ENCODE measurements at places on chromosomes 2 and 18. TPM values are rescaled to one million over a fixed set of nuclear protein-coding genes. Genes with fewer than 3 reads are reported as not detected.

DNA sequence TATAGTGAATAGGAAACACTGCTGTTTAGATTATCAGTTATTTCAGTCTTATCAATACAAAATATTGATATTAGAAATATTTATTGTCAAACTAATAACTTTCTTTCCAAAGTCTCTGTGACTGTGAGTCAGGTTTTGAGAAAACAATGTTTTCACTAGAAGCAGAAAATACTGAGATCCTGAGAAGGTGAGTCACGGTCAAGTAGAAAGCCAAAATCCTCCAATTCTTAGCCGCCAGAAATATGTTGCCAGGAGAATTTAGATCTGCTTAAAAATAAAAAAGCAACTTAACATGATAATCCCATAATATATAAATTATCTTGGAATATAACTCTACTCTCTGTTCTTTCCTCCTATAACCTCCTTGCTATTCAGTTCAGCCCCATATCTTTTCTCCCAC is 181.9 kb upstream of the NRXN1 start:
- H3K4me3 ChIP-seq = no peak overlapping the region
- no peak overlapping the region for H3K27ac ChIP-seq
- no peaks in the 10 kb centered on the region for H3K36me3 ChIP-seq
- no peaks in the 10 kb centered on the region for H3K27me3 ChIP-seq
- no peaks in the 10 kb centered on the region for H3K4me1 ChIP-seq

DNA sequence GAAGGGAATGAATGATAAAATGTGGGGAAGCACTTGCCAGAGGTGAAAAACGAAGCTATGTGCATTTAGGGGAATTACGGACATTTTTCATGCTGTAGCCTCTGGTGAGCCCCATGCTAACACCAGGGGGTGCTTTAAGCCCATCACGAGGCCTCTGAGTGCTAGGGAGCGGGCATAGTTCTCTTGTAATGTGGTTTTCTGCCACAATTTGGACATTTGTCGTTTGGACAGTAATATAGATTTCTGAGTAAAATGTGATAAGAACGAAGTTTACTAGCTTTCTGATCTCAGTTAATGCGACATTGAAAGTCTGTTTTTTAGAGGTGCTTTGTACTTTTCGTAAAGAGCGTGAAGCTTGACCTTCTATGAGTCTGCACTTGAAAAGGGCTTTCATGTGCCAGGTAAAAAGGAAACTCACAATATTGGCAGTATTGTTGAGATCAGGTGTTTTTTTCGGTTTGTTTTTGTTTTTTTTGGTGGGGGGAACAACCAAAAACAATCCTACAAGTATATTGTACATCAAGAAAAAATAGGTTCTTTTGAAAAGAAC is 50.6 kb downstream of the TRAF3IP1 start:
- DNase-seq = peak; percentile 62
- H3K36me3 ChIP-seq = no peaks in the 10 kb centered on the region
- H3K4me3 ChIP-seq = no peak overlapping the region

GRCh38 chr2:151120011-151120410 is 141.7 kb downstream of the RBM43 start:
- no peak overlapping the region for H3K27ac ChIP-seq
- no peak overlapping the region for H3K4me3 ChIP-seq
- no peaks in the 10 kb centered on the region for H3K36me3 ChIP-seq
- no peaks in the 10 kb centered on the region for H3K4me1 ChIP-seq

The UPP2 gene
- not detected for total RNA-seq

The KIF1A gene
- not detected for total RNA-seq

The MC4R gene
- not detected for total RNA-seq

DNA sequence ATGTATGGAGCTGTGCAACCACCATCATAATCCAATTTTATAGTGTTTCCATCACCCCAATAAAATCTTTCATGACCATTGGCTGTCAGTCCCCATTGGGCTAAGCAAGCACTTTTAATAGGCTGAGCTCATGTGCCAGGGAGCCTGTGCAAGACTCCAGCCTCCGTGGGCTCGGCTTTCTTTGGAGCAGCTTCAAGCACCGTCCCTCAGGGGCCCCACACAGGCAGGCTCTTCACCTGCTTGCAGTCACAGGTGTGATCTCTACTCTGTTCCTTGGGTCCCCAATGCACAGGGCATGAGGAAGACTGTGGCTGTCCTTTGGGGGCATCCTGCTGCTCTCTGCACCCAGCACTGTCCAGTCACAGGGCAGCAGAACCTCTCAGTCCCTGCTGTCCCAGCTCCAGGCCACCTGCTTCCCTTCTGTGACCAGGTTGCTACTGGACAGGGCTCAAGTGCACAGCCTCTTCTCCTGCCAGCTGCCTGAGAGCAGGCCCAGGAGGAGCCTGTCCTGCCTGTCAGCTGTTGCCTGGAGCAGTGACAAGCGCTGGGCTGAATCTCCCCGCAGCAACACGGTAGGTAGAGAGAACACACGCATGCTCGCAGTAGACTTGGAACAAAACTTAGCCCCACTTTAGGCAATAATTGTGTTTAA is 40.7 kb upstream of the TMEM131 start:
- no peaks in the 10 kb centered on the region for H3K4me1 ChIP-seq
- no peaks in the 10 kb centered on the region for H3K36me3 ChIP-seq
- H3K4me3 ChIP-seq = no peak overlapping the region
- H3K27me3 ChIP-seq = no peaks in the 10 kb centered on the region
- H3K27ac ChIP-seq = no peak overlapping the region
- DNase-seq = no peak

GRCh38 chr2:169721016-169721415 is 12.6 kb upstream of the KLHL23 start:
- DNase-seq = no peak
- no peaks in the 10 kb centered on the region for H3K27me3 ChIP-seq
- no peak overlapping the region for H3K4me3 ChIP-seq

The ASB18 gene
- total RNA-seq = not detected

DNA sequence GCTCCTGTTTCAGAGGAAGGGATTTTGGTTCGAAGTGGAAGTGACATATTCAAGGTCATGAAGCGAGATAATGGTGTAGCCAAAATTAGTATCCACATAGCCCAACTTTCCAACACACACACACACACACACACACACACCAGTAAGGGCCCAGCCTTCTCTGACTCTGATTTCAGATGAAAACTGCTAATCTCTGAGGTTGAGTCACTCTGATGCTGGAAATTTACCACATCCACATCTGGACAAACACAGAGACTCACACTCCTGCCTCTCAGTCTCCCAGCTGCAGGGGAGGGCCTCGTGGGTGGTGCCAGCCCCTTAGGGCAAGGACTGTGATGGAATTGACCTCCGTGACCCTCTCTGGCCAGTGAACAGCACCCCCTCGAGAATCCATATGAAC is 29.0 kb upstream of the SLC35F6 start:
- DNase-seq = no peak
- no peaks in the 10 kb centered on the region for H3K4me1 ChIP-seq

DNA sequence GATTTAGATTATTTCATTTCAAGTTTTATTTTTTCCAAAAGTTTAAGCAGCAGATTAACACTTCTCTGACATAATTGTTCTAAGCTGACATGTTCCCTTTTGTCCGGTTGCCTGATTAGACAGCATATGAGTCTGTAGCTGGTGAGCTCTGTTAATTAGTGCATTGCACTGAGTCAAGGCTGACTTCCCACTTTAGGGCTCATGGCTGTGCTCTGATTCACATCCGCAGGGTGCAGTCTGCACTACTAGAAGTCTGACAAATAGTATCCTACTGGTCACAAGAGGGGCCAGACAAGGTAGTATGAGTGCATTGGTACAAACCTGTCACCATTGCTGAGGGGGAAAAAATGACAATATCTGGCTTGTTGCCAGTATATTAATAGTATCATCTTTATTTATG is 443.9 kb upstream of the ZNF804A start:
- no peak overlapping the region for H3K4me3 ChIP-seq
- H3K36me3 ChIP-seq = no peaks in the 10 kb centered on the region
- H3K4me1 ChIP-seq = no peaks in the 10 kb centered on the region
- H3K27me3 ChIP-seq = no peaks in the 10 kb centered on the region
- no peak for DNase-seq

DNA sequence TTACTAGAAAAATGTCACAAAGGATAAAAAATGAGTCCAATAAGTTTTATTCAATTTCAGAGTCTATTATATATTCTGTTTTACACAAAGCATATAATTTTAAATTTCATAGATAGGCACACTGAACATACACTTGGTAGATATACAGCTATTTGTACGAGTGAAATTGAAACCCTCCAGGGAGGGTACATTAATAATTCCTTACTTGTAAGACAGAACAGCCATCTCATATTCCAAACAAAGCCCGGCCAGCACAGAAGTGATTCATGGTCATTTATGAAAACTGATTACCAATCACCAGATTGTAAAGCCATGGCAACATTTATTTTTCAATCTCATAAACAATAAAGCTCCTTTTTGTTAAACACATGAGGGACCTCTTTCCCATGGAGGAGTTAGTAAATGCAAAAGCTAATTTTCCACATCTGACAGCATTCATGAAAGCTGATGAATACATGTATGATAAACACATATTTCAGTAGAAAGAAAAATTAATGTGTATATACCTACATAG is 190.6 kb downstream of the TDRD15 start:
- no peaks in the 10 kb centered on the region for H3K27me3 ChIP-seq
- no peaks in the 10 kb centered on the region for H3K36me3 ChIP-seq
- no peak for DNase-seq
- H3K4me3 ChIP-seq = no peak overlapping the region
- H3K27ac ChIP-seq = no peak overlapping the region
- H3K4me1 ChIP-seq = no peaks in the 10 kb centered on the region

The LYG2 gene
- not detected for total RNA-seq

GRCh38 chr2:107337209-107337898 is 451.4 kb upstream of the ST6GAL2 start:
- DNase-seq = no peak
- no peak overlapping the region for H3K4me3 ChIP-seq
- no peaks in the 10 kb centered on the region for H3K4me1 ChIP-seq
- no peaks in the 10 kb centered on the region for H3K36me3 ChIP-seq

GRCh38 chr2:218396688-218397462 is 2.8 kb upstream of the CTDSP1 start:
- DNase-seq = peak; percentile 65
- no peaks in the 10 kb centered on the region for H3K36me3 ChIP-seq
- H3K27me3 ChIP-seq = no peaks in the 10 kb centered on the region
- H3K27ac ChIP-seq = peak overlapping the region; percentile 99

GRCh38 chr2:85957256-85957655 is 68.5 kb upstream of the ST3GAL5 start:
- no peak overlapping the region for H3K27ac ChIP-seq
- no peaks in the 10 kb centered on the region for H3K27me3 ChIP-seq
- DNase-seq = no peak
- no peak overlapping the region for H3K4me3 ChIP-seq

GRCh38 chr2:62464221-62465007 is 41.6 kb downstream of the TMEM17 start:
- no peak overlapping the region for H3K27ac ChIP-seq
- no peaks in the 10 kb centered on the region for H3K4me1 ChIP-seq
- H3K36me3 ChIP-seq = no peaks in the 10 kb centered on the region

DNA sequence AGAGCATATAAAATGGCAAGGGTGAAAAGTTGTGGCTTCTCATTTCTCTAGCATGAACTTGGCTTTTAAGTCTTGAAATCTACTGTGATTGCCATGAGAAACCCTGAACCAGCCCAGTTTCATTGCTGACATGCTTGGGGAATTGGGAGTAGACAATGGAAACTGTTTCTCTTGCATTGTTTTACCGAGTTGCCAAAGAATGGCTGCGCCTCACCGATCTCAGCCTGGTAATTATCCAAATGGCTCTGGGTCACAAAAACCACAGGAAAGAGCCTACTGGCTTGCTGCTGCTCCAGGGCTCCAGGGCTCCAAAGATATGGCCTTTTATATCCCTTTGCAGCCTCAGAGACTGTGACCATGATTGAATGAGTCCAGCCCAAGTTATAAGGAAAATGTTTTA is 310.4 kb upstream of the NT5C1B start:
- H3K36me3 ChIP-seq = no peaks in the 10 kb centered on the region
- no peak overlapping the region for H3K4me3 ChIP-seq
- H3K27ac ChIP-seq = no peak overlapping the region
- no peak for DNase-seq
- H3K4me1 ChIP-seq = peaks cover 7% of the 10 kb centered on the region

The REG3G gene
- total RNA-seq = not detected

GRCh38 chr2:136327162-136327852 is 209.4 kb upstream of the CXCR4 start:
- no peak overlapping the region for H3K4me3 ChIP-seq
- no peaks in the 10 kb centered on the region for H3K27me3 ChIP-seq
- no peaks in the 10 kb centered on the region for H3K4me1 ChIP-seq
- DNase-seq = no peak
- no peak overlapping the region for H3K27ac ChIP-seq
- H3K36me3 ChIP-seq = no peaks in the 10 kb centered on the region

The ST3GAL5 gene
- total RNA-seq = 27.6 TPM

Measured in uterus (tissue), 4 donors.